ENCODE measurements at places on chromosomes 7 and 10.

DNA sequence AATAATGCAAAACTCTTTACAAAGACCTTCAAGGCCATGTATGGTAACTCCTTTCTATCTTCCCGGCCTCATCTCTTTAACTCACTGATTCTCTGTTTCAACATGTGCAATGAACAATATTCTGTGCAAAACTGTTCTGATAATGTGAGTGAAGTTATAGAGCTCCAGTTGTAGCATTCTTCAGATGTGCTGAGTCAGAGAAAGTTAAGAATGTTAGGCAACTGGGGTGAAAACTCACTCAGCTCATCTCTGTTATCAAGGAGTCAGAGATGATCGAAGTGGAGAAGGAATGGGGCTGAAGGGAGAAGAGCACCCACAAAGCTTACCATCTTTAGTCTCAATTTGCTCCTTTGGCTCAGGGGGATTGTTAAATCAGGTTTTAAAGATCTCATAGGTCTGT, 344.7 kb upstream of the NPSR1 start:
- no peaks in the 10 kb centered on the region for H3K27me3 ChIP-seq
- DNase-seq: no peak
- no peaks in the 10 kb centered on the region for H3K36me3 ChIP-seq
- H3K4me3 ChIP-seq: no peak overlapping the region
- no peaks in the 10 kb centered on the region for H3K4me1 ChIP-seq

- H3K27me3 ChIP-seq: no peaks in the 10 kb centered on the region
- no peak overlapping the region for H3K27ac ChIP-seq
- no peak for DNase-seq
- no peaks in the 10 kb centered on the region for H3K4me1 ChIP-seq
- H3K4me3 ChIP-seq: no peak overlapping the region
Observed at GRCh38 chr7:84647797-84648757, 453.5 kb upstream of the SEMA3A start.

DNA sequence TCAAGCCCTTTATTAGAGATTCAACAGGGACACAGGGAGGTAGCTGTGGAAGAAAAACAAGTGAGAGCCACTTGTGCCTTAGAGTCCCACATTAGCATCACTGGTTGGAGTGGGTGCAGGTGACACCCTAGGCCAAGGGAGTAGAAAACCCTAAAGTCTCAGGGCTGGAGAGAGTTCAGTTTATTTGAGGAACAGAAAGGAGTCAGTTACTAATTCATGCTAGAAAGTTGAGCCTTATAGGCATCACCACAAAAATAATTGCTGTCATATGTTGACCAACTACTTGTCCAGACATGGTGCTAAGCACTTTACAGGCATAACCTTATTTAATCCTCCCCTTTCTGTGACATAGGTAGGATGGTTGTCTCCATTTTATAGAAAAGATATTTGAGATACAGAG, 20.9 kb upstream of the ACSL5 start:
- no peak overlapping the region for H3K27ac ChIP-seq
- no peaks in the 10 kb centered on the region for H3K4me1 ChIP-seq
- H3K36me3 ChIP-seq: no peaks in the 10 kb centered on the region
- no peak overlapping the region for H3K4me3 ChIP-seq

GRCh38 chr10:43437141-43437870, 395 bp downstream of the ZNF487 start:
- H3K4me3 ChIP-seq: peak overlapping the region; percentile 88
- H3K27me3 ChIP-seq: no peaks in the 10 kb centered on the region
- peaks cover 7% of the 10 kb centered on the region for H3K36me3 ChIP-seq

DNA sequence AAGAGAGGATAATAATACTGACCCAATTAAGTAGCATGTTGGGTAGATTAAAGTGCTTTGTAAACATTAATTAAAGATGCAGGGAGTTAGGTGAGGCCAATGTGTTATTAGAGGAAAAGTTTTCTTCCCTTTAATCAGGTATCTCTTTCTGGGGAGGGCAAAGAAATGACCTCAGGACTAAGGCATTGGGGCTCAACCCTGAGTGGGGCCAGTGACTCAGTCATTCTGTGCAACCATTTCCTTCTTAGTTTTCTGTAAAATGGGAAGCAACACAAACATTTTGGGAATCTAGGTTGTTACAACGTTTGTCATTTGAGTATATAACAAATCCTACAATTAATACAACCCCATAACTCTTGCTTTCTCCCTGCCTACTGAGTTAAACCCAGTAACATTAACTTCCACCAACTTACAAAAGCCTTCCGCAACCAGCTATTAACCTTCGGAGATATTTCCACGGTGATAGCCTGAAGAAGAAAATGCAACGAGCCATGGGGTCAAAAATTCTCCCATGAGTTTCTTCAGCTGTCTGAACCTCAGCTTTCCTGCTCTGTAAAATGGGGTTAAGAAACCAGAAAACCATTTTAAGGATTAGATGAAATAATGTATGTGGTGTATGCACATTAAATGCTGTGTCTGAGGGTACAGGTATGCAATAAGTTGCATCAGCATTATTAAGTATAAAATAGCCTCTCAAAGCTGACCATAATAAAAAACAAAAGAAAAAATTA, 965 bp upstream of the PROSER2 start:
- peaks cover 11% of the 10 kb centered on the region for H3K4me1 ChIP-seq
- no peak for DNase-seq
- peaks cover 50% of the 10 kb centered on the region for H3K27me3 ChIP-seq
- H3K4me3 ChIP-seq: no peak overlapping the region
- H3K27ac ChIP-seq: no peak overlapping the region
- H3K36me3 ChIP-seq: no peaks in the 10 kb centered on the region

GRCh38 chr10:47241946-47242867, 57.8 kb upstream of the GDF10 start:
- no peak for DNase-seq
- peaks cover 3% of the 10 kb centered on the region for H3K4me1 ChIP-seq
- no peaks in the 10 kb centered on the region for H3K36me3 ChIP-seq
- H3K27me3 ChIP-seq: no peaks in the 10 kb centered on the region
- H3K27ac ChIP-seq: no peak overlapping the region
- no peak overlapping the region for H3K4me3 ChIP-seq

GRCh38 chr10:3963191-3963673, 178.2 kb upstream of the KLF6 start:
- H3K4me1 ChIP-seq: peaks cover 61% of the 10 kb centered on the region
- no peak for DNase-seq
- H3K36me3 ChIP-seq: peaks cover 35% of the 10 kb centered on the region
- H3K27ac ChIP-seq: peak overlapping the region; percentile 20
- peak overlapping the region; percentile 19 for H3K4me3 ChIP-seq

- peak overlapping the region; percentile 65 for H3K4me3 ChIP-seq
- no peaks in the 10 kb centered on the region for H3K27me3 ChIP-seq
- H3K36me3 ChIP-seq: peaks cover 43% of the 10 kb centered on the region
- peak; percentile 67 for DNase-seq
- peaks cover 55% of the 10 kb centered on the region for H3K4me1 ChIP-seq
- peak overlapping the region; percentile 80 for H3K27ac ChIP-seq
Observed at GRCh38 chr10:131972474-131973071, 9.2 kb downstream of the BNIP3 start.

GRCh38 chr7:75045881-75046280, 27.7 kb downstream of the RCC1L start:
- H3K4me3 ChIP-seq: no peak overlapping the region
- no peak overlapping the region for H3K27ac ChIP-seq
- H3K36me3 ChIP-seq: peaks cover 6% of the 10 kb centered on the region
- no peaks in the 10 kb centered on the region for H3K4me1 ChIP-seq
- DNase-seq: no peak

DNA sequence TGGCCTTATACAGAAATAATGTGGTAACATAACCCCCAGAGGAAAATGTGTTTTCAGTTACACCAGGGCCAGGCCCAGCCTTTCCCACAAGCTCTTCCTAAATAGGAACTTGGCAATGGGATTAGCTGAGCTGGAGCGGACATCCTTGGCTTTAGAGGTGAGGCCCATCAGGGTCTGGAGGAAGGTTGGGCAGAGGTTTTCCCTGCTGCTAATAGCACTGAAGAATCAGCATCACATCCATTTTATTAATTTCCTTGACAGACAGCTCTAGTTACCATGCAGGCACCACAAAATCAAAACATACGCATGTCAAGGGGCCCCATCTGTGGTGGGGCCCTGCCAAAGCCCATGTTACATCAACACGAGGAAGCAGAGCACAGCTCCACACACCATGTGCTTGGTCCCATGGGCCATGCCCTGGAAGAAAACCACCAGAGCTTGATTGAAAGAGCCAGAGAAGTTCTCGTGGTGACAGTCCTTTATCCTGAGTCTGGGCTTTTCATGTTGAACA, 566.6 kb downstream of the KCNMA1 start:
- no peaks in the 10 kb centered on the region for H3K4me1 ChIP-seq
- DNase-seq: no peak
- no peaks in the 10 kb centered on the region for H3K36me3 ChIP-seq
- no peak overlapping the region for H3K4me3 ChIP-seq

DNA sequence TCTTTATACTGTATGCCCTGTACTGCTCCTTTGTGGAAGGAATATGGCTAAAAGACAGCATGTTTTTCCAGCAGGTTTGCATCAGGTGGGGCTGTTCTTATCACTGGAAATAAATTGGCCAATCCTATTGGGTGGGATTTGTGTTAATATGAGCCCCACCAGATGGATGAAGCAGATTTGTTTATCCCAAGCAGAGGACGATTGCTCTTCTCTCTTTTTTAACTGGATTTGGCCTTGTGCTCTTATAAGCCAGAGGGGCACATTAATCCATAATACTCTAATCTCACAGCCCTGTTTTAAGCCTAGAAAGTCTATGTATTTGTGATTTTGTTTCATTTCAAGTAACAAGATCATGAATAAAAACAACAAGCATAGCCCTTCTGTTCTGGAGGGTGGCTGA, 240.1 kb upstream of the ADARB2 start:
- no peaks in the 10 kb centered on the region for H3K27me3 ChIP-seq
- H3K4me1 ChIP-seq: no peaks in the 10 kb centered on the region
- no peak for DNase-seq

DNA sequence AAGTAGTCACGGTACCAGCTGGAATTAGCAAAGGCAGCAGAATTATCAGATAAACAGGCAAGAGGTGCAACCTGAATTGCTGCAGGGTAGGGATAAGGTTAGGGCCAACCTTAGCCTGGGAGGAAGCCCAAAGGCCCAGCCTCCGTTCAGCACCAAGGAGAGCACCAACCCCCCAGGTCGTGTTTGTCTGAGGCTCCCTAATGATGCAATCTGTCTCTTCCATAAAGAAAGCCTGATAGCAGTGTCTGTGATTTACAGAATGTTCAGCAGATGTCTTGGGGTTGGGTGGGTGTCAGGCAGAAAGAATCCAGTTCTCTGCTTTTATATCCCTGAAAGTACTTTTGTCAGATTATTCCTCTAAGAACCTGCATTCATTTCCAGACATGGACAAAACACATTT, 328.4 kb upstream of the AOAH start:
- H3K4me1 ChIP-seq: no peaks in the 10 kb centered on the region
- no peak overlapping the region for H3K27ac ChIP-seq
- peak; percentile 60 for DNase-seq

DNA sequence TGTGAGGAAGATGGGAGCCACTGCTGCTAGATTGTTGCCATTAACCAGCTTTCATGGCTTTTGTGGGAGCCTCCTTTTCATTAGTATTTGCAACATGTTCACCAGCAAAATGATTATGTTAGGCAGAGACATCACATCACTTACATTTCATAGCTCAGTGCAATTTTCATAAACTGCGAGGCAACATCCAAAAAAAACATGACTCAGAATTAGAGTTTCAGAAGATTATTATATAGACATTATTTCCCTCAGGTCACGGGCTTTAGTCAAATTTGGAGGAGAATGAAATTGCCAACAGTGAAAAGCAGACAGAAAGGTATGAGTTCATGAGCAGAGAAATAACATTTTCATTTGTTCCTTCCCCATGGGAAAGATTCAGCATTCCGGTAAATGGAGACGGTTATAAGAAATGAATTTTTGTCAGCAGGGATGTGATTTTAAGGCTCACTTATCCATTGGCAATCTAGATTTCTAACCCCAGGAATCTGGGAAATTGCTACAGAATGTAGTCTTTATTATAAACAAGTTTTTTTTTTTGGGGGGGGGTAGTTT, 573.2 kb downstream of the AUTS2 start:
- no peak overlapping the region for H3K4me3 ChIP-seq
- DNase-seq: no peak
- H3K36me3 ChIP-seq: no peaks in the 10 kb centered on the region
- H3K4me1 ChIP-seq: no peaks in the 10 kb centered on the region

Measured in activated CD8-positive, alpha-beta memory T cell treated with anti-CD3 and anti-CD28 coated beads, Interleukin-2, amount 10 ng/mL, durations not matched to agents 7 days and 5 days (primary cell).